ENCODE measurements at places on chromosomes 2 and 18.
A peak's percentile ranks its signal among the peaks of the same experiment; 100 is the strongest.

GRCh38 chr2:203451011-203451410 is 84.1 kb downstream of the RAPH1 start:
- DNase-seq: no peak

DNA sequence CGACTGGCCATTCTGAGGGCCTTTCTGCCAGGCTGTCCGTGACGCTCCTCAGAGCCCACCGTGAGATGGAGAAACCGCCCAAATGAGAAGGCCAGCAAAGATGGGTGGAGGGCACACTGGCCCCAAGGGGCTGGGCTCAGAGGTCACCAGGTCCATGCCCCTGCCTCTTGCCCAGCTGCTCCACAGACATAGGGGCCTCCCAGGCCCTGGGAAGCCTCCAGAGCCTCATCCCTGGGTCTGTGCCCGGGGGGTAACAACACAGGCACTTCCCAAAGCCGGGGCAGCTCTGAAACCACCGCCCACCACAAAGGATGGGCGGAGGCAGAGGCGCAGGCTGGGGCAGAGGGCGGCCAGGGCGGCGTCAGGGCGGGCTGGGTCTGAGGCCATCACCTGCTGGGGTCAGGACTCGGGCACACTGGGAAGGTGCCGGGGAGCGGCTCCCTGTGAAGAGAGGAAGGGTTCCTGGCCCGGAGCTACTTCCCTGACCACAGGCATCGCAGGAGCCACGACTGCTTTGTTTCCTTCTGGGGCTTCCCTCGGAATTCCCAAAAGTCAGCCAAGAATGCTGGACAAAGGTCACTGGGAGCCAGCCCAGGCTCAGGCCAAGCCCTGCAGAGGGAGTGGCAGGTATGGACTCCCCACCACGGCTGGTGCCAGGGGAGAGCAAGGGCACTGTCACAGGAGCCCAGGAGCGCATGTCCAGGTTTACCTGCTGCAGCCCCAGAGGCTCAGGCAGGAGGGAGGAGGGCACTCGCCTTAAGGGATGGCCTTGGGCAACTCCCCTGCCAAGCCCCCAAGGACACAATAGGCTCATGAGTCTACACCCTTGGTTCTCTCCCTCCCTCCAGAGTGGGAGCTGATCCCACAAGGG is 9.4 kb downstream of the CYP26B1 start:
- no peak for DNase-seq

GRCh38 chr2:84041506-84041905 is 417.6 kb downstream of the SUCLG1 start:
- DNase-seq: no peak

- DNase-seq: no peak
Measured at GRCh38 chr2:199870581-199870980, 19.6 kb upstream of the FTCDNL1 start.

GRCh38 chr2:149038442-149039212 is at the start of gene LYPD6B:
Gene LYPD6B, plus strand, starts transcription at chr2:149038699. Its CDS starts 92,250 bp downstream, at chr2:149130949.
- DNase-seq: peak; percentile 47

DNA sequence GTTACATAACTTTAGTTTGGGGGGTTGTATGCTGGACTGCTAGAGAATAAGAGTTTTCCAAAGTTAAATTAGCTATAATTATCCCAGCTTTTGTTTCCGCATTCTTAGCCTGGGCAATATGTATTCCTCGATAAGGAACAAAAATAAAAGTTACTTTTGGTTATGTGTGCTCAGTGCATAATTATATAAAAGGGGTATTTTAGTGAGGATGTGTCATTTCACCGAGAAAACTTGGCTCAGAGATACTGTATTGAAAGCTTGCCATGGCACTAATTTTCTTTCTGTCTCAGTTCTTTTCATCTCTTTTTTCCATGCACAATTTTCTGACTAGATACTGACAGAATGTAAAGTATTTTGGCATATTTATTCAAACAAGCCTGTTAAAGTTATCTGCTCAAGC is 28.2 kb downstream of the ARHGAP15 start:
- no peak for DNase-seq

DNA sequence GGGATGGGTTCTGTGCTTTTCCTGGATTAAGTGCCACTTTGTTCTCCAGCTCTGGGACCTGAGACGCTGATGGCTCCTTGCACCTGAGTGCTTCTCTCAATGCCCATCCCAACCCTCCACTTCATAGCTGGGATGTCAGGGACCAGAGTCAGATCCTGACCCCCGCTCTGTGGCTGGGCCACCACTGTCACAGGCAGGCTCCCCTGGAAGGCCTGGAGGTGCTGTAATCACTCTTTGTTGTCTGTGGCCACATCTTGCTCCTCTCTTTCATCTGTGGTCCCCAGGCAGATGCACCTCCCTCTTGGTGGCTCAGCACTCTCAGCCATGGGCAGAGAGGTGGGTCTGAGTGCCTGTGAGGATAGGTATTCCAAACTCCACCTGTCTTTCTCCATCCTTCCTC is 62.4 kb downstream of the CAPN13 start:
- no peak for DNase-seq

GRCh38 chr18:13131283-13131682 is 87.3 kb upstream of the LDLRAD4 start:
- no peak for DNase-seq

Measured in NCI-H2171 (cell line).